ENCODE measurements at places on chromosomes 4 and X. TPM values are rescaled to one million over a fixed set of nuclear protein-coding genes. Genes with fewer than 3 reads are reported as not detected.

P2RY8 gene
- total RNA-seq: not detected

DNA sequence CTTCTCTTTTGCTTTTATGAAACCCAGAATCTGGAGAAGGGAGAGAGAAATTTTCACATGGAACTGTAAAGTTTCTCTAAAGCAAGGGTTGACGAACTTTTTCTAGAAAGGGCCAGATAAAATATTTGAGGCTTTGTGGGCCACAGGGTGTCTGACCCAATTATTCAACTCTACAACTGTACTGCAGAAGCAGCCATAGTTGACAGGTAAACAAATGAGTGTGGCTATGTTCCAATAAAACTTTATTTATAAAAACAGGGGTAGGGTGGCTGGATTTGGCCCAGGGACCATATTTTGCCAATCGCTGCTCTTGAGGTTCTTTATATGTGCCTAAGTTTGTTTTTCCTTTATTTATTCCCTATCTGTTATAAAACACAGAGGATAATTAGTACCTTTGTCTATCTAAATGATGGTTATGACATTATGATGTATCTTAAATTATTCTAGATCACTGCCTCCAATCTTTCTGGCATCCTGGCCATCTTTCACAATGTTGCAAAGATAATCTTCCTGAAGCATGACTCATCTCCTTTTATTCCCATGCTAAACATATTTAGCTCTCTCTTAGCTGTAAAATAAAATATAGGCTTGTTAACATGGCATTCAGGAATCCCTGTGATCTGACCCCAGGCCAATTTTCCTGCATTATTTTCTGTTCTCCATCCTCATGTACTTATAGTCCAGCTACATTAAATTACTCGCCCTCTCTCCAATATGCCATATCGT is 106.8 kb upstream of the CBLL2 start:
- DNase-seq: no peak

DNA sequence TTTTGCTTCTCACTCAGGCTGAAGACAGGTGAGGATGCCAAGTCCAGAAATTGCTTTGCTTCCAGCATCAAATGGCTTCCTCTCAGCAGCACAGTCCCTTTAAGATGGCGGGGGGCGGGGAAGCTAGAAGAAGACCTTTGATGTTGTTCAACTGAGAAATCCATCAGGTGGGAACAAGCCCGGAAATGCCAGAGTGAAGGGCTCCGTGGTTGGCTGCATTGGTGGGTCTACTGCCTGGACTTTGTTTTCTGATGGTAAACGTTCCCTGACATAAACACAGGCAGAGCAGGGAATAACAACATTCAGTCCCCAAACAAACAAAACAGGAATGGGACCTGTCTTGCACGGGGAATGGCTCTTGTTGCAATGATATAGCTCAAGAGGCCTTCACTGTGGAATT is 37.3 kb downstream of the APLN start:
- no peak for DNase-seq

GC gene
- not detected for total RNA-seq

- no peak for DNase-seq
Measured at GRCh38 chr4:1564535-1565375, 119.4 kb downstream of the FAM53A start.

GRCh38 chr4:77146186-77147078 is 10.6 kb upstream of the CCNG2 start:
- DNase-seq: no peak

DNA sequence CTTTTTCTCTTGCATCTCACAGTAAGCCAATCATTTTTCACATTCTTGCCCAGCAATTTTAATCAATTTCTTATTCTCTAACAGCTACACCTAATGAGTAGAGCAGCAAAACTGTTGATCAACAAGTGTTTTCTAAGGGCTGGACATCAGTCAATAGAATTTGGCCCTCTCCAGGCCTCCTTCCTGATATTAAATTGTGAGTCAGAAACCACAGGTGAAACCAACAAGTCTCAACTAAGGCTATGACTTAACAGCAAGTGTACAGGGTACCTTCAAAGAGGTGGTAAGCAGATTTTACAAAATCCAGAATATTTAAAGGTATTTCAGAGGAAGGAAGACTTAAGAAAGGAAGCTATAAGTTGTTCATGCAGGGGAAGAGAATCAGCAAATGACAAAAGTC is 156.5 kb upstream of the ARHGAP24 start:
- DNase-seq: no peak

DNA sequence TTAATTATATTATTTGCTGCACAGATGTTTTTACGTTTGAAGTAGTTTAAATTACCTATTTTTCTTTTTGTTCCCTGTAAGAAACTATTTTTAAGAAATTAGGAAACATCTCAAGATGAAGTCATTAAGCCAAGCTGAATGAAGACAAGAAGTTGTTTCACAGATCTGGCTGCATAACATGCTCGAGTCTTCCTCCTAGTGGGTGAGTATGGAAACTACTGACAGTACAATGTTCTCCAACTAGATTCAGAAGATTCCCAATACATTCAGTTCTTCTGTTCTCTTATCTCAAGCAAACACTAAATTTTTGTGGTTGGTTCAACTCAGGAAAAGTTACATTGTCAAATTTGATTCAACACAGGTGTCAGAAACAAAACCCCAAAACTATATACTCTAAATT is 256.8 kb upstream of the VCX start:
- DNase-seq: no peak

DNA sequence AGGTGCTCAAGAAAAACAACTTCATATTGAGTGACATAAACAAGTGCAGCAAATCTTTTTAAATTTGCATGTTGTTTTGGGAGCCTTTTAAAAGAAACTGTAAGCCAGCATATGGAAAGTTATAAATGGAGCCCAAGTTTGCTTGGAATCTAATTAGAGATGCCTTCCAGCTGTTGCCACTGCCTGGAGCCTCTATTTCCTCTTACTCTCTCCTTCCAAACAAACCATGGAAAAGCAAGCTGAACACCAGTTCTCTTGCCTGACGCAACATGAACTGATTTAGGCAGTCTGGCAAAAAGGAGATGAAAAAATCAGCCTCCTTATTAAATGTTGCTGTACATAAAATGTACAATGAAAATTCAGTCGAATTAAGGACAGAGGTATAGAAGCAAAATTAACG is 21.5 kb downstream of the ARSJ start:
- no peak for DNase-seq

TMPRSS11F gene
- total RNA-seq: not detected

DNA sequence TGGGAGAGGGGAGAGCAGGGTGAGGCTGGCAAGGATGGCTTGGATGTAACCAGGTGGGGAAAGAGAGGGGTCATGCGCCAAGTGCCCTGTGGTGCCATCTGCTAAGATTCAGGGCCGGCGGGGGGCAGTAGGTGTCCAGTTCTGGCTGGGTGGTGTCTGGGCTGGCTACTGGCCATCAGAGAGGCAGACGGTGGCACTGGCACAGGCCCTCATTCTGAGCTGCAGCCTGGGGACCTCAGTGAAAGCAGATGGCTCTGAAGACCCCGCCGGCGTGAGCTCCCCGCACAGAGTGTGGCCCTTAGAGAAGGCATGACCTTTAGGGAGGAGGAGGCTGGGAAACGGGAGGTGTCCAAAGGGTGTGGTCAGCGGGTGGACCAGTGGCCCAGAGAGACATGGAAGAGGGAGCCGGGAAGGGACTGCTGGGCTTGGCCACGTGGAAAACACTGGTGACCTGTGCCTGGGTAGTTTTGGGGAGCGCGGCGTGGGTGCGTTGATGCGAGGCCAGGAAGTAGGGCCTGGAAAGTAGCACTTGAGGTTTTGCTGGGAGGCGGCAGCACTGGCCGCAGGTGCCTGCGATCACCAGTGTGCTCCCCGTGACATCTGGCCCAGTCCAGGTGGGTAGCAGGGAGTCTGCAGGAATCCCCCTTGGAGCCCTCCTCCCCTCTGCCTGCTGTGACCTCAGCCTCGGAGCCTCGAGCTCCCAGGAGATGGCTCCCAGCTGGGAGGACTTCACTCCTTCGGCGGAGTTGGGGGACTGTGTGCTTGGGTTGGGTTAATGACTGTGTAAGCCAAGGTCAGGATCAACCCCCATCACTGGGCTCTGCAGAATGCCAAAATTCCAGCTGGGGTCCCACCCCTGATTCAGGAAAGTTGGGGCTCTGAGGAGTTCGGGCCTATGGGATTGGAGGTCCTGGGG is 9.3 kb upstream of the SH3TC1 start:
- DNase-seq: no peak

DNA sequence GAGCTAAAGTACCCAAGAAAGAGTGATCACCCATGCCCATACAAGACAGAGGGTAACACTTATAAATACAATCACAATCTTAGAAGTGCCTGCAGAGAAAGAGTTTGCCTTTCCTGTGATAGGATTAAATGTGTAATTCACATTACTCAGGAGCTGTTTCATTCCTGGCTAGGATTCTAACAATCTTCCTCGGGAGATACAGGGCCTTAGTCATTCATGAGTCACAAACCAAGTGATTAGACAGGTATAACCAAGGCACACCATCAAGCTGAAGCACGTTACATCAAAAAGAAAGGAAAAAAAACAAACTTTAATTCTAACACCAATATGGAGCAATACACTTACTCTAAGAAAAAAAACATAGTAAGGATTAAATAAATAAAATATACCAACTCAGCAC is 14.9 kb downstream of the ABCG2 start:
- no peak for DNase-seq

ZCCHC12 gene
- total RNA-seq: 2.8 TPM

CAPN6 gene
- total RNA-seq: 0.82 TPM

GRCh38 chr4:148225639-148226038 is 216.6 kb downstream of the NR3C2 start:
- DNase-seq: no peak

DNA sequence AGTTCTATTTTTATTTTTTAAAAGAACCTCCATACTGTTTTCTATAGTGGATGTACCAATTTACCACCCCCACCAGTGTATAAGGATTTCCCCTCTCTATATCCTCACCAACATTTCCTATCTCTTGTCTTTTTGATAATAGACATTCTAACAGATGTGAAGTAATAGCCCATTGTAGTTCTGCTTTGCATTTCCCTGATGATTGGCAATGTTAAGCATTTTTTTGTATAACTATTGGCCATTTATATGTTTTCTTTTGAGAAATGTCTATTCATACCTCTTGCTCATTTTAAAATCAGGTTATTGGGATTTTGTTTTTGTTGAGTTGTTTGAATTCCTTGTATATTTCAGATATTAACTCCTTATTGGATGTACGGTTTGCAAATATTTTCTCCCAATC is 251.1 kb upstream of the HTR2C start:
- no peak for DNase-seq

TCEAL6 gene
- total RNA-seq: not detected

DNA sequence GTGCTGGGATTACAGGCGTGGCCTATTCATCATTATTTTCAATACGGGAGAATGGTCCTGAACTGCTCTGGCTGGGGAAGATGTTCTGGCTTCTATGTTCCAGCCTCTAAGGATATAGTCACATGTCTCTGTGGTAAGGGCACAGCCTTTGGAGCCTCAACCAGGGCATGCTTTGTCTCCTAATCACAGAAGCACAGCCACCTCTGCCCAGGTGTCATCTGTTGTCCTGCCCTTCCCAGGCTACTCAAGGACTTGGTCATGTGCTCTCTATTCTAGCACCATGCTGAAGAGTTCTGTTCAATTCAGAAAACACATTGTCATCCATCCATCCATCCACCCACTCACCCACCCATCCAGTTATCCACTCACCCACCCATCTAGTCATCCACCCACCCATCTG is 29.5 kb downstream of the ASMTL start:
- no peak for DNase-seq

DNA sequence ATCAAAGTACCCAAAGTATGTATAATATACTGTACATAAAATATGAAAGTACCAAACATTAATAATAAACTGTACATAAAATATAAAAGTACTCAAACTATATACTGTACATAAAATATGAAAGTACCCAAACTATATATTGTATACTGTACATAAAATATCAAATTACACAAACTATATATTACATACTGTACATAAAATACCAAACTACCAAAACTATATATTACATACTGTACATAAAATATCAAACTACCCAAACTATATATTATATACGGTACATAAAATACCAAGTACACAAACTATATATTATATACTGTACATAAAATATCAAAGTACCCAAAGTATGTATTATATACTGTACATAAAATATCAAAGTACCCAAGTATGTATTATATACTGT is 723.7 kb downstream of the CWH43 start:
- DNase-seq: no peak

Measured in neural crest cell (in vitro differentiated cells).